Calu3 (cell line): ENCODE measurements at places on chromosomes 6 and 20. TPM values are rescaled to one million over a fixed set of nuclear protein-coding genes. Genes with fewer than 3 reads are reported as not detected.

The SIRPB1 gene
- total RNA-seq: 3.3 and 3.4 TPM in 2 replicates

The OR2B6 gene
- 0.78 and 1.5 TPM in 2 replicates for total RNA-seq

The FAM162B gene
- not detected in 2 replicates for total RNA-seq

The SNHG17 gene
- total RNA-seq: 111 and 114 TPM in 2 replicates

The PPIL4 gene
- 21.5 and 22.6 TPM in 2 replicates for total RNA-seq

The SLC12A5 gene
- 2.1 and 2.2 TPM in 2 replicates for total RNA-seq

The GNRH2 gene
- total RNA-seq: 0.50 and 1.7 TPM in 2 replicates

The ELOVL5 gene
- 95.7 and 114 TPM in 2 replicates for total RNA-seq

The ACTL10 gene
- 5.4 and 7.3 TPM in 2 replicates for total RNA-seq

The F13A1 gene
- total RNA-seq: not detected in 2 replicates

The RIOK1 gene
- 13.3 and 16.1 TPM in 2 replicates for total RNA-seq

The ATP5F1E gene
- total RNA-seq: 108 and 116 TPM in 2 replicates

The CNBD2 gene
- total RNA-seq: 5.0 and 5.6 TPM in 2 replicates

The ABHD16B gene
- total RNA-seq: 0.24 TPM in 1 of 2 replicates, not detected in the other

The MRPS26 gene
- 30.7 and 35.6 TPM in 2 replicates for total RNA-seq

The DEFB124 gene
- total RNA-seq: not detected in 2 replicates

The RALGAPB gene
- 59.8 and 62.5 TPM in 2 replicates for total RNA-seq

The KIAA1755 gene
- not detected in 2 replicates for total RNA-seq

The PTK6 gene
- 15.9 and 22.5 TPM in 2 replicates for total RNA-seq

The SPO11 gene
- total RNA-seq: not detected in 2 replicates

The ID4 gene
- 1.7 and 1.8 TPM in 2 replicates for total RNA-seq

The POPDC3 gene
- total RNA-seq: 2.8 and 3.8 TPM in 2 replicates

The CYP39A1 gene
- 0.88 and 1.7 TPM in 2 replicates for total RNA-seq

The BEND6 gene
- 1.3 and 1.8 TPM in 2 replicates for total RNA-seq

The IRAK1BP1 gene
- 4.2 and 4.5 TPM in 2 replicates for total RNA-seq

The FRS3 gene
- 5.0 and 6.6 TPM in 2 replicates for total RNA-seq

The NANP gene
- total RNA-seq: 1.6 and 2.5 TPM in 2 replicates

The ZBTB46 gene
- 2.5 and 3.2 TPM in 2 replicates for total RNA-seq

The TBXT gene
- not detected in 2 replicates for total RNA-seq

The SCRT2 gene
- total RNA-seq: not detected in 2 replicates

The BLOC1S5 gene
- 8.0 and 10.5 TPM in 2 replicates for total RNA-seq

The EYA2 gene
- total RNA-seq: 0.32 and 0.35 TPM in 2 replicates

The EPPIN gene
- total RNA-seq: not detected in 2 replicates

The ZKSCAN3 gene
- total RNA-seq: 7.3 and 7.8 TPM in 2 replicates

The CHD6 gene
- total RNA-seq: 94.5 and 98.5 TPM in 2 replicates
